ENCODE measurements at places on chromosomes 12 and 14.
A peak's percentile ranks its signal among the peaks of the same experiment; 100 is the strongest.

DNA sequence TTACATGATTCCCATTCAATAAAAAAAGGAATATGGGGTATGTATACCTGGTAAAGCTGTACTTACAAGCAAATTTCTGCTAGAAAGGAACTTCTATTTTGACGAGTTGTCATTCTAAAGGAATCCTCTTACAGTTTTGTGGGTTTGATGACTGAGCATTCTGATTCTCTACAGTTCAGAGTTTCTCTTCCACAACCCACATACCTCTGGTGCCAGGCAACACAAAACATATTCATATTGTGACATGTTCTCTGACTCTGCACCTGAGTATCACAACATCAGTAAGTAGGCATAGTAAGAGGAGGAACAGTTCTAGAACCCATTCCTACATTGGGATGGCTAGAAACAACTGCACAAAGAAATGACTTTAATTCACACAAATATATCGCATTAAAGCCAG lies 636.6 kb downstream of the MED13L start:
- no peak for DNase-seq

DNA sequence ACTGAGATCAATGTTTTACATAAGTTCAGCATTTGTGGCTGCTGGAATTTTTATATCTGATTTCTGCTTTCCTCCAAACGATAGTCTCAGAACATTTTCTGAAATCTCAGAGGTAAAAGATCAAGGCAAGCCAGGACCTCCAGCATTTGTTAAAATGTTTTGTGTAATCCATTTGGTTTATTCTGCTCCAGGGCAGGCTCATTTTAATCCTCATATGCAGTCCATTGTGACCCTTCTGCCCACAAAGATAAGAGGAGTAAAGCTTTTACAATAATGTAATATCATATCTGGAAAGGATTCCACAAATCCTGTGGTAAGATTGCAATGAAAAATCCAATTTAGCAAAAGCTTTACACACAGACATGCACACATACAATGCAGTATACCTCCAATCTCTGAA lies 55.3 kb upstream of the KCNH5 start:
- no peak for DNase-seq

DNA sequence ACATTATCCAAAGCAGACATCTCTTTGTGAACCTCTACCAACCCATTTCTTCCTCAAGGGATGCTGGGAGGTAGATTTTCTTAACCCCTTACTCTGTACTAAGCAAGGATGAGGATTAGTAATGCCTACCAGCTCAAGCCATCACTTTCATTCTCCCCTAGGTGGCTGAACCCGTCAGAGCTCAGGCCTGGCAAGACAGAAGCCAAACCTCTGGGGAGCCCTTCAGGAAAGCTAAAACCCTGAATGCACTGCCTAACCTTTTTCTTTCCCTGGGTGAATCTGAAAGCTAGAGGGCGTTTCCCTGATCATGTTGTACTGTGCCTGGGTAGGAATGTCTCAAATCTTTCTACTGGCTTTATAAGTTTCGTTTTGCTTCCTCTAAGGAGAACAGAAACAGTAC lies 617.3 kb downstream of the RPL10L start:
- DNase-seq, result no peak

GRCh38 chr14:74237441-74237840 lies 1.8 kb upstream of the VSX2 start:
- no peak for DNase-seq

DNA sequence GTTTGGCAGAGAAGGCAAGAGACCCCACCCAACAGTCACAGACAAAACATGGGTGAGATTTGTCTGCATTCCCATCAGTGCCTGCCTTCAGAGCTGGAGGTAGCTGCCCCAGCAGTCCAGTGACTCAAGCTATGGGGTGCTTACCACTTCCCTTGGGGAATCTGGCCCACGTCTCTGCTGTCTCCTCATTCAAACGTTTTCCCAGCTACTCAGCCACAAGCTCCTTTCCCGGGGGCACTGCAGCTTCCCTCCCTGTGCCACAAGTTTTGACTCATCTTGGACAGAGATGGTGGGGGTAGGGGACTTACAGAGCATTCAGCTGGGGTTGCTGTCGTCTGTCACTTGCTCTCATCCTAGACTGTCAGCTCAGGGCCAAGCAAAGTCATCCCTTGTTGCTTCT lies 66.6 kb downstream of the FBXL14 start:
- no peak for DNase-seq

- DNase-seq, result no peak
Measured at GRCh38 chr12:116319898-116320621, 42.6 kb upstream of the MED13L start.

GRCh38 chr14:104966981-104967385 lies 11.2 kb downstream of the AHNAK2 start:
- peak; percentile 11 for DNase-seq

DNA sequence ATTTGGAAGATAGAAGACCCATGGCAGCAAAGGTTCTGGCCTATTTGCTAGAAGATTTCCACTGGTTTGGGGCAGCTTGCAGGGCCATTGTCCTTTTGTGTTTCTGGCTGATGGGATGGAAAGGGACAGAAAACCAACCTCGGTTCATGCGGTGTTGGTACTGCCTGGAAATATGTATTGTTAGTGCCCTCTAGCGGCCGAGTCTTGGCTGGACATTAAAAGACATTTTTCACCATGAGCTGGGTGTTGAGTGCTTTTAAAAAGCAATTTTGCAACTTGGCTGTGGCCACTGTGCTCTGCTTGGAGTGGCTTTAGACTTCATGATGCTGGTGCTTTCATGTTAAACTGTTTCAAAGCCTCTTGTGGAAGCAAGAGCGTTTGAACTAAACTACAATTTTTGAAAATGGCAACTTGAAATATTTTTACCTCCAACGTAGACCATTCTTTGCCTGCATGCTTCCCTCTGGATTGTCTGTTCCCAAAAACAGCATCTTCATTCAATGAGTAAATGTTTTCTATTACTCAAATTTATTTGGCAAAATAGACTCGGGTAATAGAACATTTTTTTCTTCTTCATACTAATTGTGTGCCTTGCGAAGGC lies 102.7 kb upstream of the TBX5 start:
- DNase-seq, result peak; percentile 72

DNA sequence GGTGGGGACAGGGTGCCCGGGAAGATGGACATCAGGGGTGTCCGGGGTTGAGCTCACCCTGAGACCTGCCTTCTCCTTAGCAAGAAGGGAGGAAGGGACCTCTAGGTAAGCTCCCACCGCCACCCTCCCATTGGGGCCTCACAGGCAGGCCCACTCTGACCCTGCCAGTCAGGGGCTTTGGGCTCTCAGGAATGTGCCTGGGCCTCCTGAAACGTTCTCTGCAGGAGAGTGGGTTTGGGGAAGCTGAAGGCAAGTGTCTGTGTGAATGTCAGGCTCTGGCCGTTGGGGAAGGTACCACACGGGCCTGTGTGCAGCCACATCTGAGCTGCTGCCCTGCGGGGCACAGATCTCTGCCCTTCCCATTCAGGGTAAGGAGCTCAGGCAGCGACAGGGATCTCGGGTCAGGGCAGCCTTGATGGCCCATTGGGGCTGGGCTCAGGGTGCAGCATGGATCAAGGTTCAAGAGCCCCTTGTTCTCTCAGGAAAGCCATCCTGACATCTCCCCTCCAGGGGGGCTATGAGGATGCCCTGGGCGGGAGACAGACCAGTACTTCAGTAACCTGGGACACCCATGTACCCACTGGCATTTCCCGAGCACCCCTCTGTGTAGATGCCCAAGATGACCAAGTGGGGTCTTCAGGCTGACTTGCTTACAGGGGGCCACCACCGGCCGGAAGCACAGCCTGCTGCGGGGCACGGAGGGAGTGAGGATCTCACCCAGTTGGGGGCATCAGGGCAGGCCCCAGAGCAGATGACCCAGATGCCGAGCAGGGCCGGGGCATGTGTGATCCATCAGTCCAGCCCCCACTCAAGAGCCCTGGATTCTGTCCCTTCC lies 29.7 kb downstream of the FAM222A start:
- DNase-seq, result peak; percentile 11

DNA sequence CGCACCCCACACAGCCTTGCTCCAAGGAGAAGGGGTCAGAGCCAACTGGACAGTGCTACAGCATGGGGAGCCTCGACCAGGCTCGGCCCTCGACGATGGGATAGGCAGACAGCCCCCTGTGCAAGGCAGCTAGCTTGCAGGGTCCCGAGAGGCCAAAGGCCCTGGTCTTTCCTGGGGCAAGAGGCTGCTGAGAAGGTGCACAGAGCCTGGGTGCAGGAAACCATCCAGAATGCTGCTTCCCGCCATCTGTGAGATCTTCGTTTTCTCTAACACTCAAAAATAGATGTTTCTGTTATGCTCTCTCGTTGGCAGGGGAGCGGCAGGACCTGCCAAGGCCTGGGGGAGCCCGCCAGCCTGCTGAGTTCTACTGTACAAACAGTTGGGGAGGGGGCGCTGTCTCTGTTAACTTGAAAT lies 168.0 kb upstream of the RTL1 start:
- DNase-seq, result no peak

DNA sequence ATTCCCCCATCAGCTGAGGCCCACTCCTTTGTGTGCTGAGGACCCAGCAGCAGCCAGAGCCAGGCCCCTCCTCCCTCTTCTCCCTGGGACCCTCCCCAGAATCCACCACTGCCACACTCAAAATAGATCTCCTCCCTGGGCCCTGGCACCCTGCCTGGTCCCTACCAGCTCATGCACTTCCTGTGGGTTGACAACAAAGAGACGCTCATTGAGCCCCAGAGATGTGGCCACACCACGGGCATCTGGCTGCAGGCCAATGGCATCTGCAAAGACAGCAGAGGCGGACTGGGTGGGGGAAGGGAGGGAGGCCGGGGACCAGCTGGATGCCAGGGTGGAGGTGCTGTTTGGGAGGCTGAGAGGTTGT lies 16.0 kb upstream of the ENDOU start:
- DNase-seq, result no peak

DNA sequence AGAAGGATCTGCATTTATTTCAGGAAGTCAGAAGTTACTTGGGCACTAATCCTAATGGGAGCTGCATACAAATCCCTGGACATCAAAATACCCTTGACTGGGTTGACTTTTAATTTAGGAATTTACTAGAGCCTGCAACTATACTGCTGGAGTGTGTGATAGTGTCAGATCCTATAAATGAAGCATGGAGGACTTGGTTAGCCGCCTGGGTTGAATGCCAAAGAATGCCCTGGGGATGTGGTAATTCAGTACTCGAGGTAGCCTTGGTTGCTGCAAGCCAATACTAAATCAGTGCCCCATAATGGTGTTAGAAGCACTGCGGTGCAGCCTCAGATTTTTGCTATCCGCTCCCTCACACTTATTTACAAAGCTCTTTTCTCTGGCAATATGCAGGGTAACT lies 184.9 kb downstream of the CAPZA3 start:
- no peak for DNase-seq

GRCh38 chr12:127459687-127460086 lies 807.3 kb upstream of the TMEM132C start:
- no peak for DNase-seq

- DNase-seq, result no peak
Measured at GRCh38 chr12:100877776-100878175, 83.2 kb downstream of the ANO4 start.

GRCh38 chr12:90085494-90086274 lies 377.0 kb upstream of the ATP2B1 start:
- no peak for DNase-seq

- no peak for DNase-seq
Measured at GRCh38 chr14:62778852-62779251, 266.4 kb downstream of the KCNH5 start.

- no peak for DNase-seq
Measured at GRCh38 chr12:130711756-130712155, 4.3 kb downstream of the RIMBP2 start.

- no peak for DNase-seq
Measured at GRCh38 chr14:82124511-82124910, 590.9 kb upstream of the SEL1L start.

GRCh38 chr14:68897559-68898155 lies 81.4 kb downstream of the ACTN1 start:
- no peak for DNase-seq

- no peak for DNase-seq
Measured at GRCh38 chr12:33825442-33825841, 196.9 kb upstream of the ALG10 start.

DNA sequence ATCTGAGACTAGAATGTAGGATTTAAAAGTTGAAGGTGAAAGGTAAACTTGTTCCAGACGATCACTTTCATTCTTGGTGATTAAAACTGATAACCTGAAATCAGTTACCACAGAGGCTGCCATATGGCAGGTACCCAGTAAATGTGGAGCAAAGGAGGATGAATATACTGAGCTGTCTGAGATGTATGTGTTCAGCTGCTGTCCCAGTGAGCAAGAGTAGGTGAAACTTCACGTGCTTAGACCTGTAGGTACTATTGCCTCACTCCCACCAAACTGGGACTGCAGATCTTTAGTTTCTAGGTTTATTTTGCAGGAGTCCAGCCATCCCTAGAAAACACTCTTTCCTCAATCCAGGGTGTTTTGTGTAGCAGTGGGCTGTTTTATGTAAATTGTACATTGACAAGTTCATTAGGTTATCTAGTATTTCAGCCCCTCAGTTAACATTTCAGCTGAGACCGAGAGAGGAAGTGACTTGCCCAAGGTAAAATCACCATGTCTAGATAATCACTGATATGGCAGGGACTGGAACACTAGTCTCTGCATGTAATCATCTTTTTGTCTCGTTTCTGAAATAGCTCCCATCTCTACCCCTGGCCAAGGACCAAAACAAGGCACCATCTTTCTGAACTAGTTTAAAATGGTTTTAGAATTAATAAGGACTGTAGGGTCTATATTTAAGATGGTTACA lies 62.7 kb downstream of the ATG14 start:
- DNase-seq, result no peak

- DNase-seq, result peak; percentile 10
Measured at GRCh38 chr14:104321088-104321801, 182.9 kb downstream of the KIF26A start.

GRCh38 chr12:1884651-1885050 lies 33.8 kb downstream of the CACNA2D4 start:
- DNase-seq, result no peak

- no peak for DNase-seq
Measured at GRCh38 chr14:50040401-50040775, 76.0 kb downstream of the VCPKMT start.

DNA sequence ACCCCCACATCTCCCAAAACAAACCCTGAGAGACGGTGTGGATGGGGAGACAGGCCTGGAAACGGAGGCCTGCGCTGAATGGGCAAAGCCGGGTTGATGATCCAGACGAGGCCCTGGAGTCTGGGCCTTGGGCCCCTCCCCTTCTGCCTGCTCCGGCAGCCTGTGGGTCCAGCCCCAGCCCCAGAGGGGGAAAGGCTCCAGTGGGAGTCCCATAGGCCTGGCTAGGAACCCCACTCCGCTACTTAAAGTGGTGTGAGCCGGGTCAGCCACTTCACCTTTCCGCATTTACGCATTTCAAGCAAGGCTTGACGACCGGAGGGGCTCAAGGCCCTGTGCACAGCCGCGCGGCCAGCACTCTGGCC lies 695 bp upstream of the TNFAIP2 start:
- DNase-seq, result no peak

DNA sequence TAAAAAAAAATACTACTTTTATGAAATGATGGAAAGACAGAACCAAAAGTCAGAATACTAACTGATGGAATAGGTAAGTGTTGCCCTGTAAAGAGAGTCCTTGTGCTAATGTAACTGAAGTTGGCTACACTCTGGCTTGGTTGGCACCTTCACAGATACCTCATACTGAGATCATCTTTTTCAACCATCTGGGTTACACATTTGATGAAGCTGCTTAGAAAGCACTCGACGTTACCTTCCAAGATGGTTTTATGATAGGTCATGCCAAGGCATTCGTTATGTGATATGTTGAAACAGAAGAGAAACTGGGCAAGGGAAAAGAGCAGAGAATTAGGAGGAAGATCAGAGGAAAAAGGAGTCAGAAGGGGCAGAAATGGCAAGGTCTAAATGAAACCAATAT lies 203.8 kb downstream of the ADAMTS20 start:
- DNase-seq, result no peak

- DNase-seq, result no peak
Measured at GRCh38 chr12:104662203-104662602, 205.5 kb downstream of the CHST11 start.

GRCh38 chr14:45089813-45090212 lies 5.9 kb downstream of the PRPF39 start:
- no peak for DNase-seq

Measured in glutamatergic neuron (in vitro differentiated cells).